CD4-positive, alpha-beta T cell treated with Interleukin-6 for 4 hours (primary cell): ENCODE measurements at places on chromosomes 5 and 9.

GRCh38 chr5:528629-529511 is 4.6 kb upstream of the SLC9A3 start:
- DNase-seq: peak; percentile 7

GRCh38 chr5:42572313-42572712 is 149.1 kb downstream of the GHR start:
- DNase-seq: no peak

DNA sequence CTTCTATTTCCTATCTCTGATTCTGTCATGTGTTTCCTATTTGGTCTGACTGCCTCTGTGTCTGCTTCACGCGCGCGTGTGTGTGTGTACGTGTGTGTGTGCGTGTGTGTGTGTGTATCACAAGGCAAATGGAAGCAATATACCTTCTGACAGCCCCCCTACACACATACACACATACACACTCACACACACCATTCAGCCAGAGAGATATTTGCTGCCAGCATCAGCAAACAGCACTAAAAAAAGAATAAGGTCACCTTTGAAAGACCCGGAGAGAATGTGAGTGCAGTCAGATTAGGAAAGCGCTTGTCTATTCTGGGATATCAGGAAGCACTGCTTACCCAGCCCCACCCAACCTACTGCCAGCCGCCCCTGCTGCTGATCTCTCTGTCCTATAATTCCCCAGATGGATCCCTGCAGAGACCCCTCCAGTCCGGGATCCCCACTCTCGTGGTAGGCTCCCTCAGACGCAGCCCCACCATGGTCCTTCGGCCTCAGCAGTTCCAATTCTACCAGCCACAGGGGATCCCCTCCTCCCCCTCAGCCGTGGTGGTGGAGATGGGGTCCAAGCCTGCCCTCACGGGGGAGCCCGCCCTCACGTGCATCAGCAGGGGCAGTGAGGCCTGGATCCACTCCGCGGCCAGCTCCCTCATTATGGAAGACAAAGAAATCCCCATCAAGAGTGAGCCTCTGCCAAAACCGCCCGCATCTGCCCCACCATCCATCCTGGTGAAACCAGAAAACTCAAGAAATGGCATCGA is 45.7 kb downstream of the PLAC8L1 start:
- DNase-seq: no peak

DNA sequence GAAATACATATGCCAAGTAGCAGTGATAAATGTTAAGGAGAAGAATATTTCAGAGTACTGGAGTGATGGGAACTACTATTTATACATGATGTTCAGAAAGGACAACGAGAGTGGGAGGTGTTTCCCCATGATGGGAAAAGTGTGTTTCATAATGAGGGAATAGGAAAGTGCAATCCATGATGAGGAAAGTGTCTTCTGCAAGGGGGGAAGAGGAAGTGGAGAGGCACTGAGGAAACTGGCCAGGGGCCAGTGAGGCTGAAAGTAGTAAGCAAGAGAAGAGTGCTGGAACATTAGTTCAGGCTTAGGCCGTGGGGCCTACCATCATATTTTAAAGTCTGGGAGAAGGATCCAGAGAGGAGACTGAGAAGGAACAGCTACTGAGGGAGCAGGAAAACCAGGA is 327.2 kb downstream of the SLF1 start:
- DNase-seq: no peak

DNA sequence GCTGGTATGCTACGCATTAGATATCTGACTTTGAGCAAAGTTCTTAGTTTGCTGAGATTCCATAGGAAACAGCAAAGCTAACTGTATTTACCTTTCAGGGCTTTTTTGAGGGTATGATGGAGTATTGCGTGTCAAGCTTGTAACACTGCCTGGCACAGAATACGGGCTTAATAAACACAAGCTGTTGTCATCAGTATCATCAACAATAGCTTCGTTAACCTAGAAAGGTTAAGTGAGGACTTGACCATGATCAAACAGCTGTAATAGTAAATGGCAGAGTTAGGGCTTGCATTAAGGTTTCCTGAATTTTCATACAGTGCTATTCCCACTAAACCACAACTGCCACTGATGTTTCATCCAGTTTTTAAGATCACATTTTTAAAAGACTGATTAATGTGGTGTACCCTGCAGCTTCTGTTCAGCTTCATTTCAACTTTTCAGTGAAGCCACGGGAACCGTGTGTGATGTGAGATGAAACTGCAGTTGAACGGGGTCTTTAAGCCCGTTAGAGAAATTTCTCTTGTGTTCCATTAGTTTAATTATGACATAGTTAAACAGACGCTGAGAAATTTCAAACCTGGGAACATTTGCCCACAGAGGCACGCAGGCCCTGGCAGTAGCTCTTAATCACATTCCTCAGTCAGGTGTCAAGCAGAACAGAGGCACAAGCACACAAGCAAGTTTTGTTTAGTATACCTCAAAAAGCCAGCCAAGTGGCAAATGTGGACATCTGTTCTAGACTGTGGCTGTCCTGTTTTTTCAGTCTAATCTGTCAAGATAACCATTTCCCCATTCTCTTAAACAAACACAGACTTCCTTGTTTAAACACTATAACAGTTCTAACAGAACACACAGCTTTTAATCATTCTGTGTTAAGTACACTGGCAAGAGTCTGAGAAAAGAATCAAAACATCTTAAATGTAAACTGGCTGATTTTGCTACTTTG is 147.1 kb downstream of the ZNF608 start:
- no peak for DNase-seq

DNA sequence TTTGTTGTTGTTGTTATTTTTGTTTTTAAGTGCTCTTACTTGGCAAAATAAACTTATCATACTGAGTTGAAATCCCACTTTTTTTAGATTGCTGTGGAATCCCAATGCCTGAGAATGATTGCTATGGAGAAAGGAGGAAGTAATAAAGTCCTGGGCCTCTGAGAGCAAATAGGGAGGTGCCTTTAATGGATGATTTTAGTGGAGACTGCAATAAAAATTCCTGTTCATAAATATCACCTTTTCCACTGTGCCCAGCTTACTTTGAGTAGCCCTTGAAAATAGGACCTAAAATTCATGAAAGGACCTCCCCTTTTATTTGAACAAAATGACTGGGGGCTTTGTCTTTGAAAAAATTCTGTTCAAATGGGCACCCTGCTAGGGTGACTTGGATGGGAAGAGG is 21.8 kb upstream of the ANKH start:
- no peak for DNase-seq

- DNase-seq: no peak
Measured at GRCh38 chr5:91098541-91098940, 284.6 kb downstream of the ARRDC3 start.

DNA sequence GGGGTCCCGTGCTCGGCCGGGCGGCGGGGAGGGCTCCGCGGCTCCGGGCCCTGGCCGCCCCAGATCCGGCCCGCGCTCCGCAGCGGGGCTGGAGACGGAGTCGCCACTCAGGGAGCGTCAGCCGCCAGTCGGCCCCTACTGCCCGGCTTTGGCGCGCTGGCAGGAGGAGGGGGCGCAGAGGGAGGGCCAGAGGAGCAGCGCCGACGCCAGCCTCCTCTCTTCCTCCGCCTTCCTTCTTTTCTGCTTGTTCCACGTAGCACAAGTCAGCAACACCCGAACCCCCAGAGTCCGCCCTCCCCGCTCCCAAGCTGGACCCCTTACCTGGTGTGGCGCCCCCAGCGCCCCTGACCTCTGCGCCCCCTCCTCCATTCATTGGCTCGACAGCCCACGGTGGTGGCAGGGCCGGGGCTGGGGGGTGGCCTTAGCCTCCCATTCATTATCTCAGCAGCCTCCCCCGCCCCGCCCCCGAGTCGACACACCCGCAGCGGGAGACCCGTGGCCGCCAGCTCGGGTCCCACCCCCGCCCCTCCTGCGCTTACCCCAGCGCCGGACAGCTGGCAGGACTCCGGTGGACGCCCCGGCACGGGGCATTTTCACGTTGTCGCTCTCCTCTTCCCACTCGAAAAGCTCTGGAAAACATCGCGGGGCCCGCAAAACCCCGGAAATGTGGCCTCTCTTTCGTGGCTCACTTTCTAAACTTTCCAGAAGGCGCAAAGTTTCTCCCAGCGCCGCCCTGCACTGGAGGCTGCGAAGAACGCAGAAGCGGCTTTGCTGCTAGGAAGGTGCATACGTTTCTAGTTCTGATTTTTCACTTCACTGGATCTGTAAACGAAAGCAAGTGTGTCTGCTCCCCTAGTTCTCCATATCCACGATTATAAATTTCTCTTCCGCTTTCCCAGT is at the start of gene LPAR1:
TSS of gene LPAR1 (minus strand) at position 140 of the 900 bp plus-strand sequence. CDS start 66,353 bp downstream, outside the sequence.
- no peak for DNase-seq

DNA sequence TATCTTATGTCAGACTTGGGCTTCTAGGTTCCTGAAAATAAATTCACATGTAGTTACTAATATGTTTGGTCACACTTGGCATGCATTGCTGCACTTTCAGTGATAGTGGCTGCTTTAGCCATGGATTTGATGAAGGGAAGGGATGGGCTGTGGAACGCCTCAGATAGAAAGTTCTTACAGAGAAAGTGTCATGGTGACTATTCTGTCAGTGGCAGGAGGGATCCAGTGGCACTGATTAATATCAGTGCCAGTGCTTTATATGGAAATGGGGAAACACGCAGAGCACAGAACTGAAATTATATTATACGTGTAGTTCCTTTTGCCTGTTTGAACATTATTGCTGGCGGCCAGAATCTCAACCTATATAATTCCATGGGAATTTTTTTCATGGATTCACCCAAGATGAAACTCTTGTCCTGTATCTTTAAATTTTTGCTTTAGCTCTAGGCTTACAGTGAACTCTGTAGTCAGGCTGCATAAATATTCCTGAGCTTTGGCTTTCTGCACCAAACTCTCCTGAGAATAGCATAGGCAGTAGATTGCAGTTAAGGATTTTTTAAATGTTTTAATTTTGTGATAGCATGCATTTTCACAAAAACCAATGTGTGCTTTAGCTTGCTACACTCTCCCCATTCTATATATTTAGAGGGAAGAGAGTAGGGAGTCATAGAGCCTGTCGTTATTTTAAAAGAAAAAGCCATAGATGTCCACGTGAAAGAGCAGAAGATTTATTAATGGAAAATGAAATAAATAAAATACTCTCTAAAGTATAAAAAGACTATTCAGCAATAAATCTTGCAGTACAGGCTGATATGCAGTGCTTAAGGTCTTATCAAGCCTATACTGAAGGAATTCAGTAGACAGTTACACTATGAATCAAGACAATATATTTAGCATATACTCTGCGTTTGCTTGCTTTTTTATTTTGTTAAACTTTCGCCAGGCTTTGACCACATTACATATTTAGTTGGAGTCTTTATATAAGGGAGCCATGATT is 98.7 kb downstream of the EDIL3 start:
- no peak for DNase-seq

- DNase-seq: no peak
Measured at GRCh38 chr5:3827624-3828023, 232.0 kb downstream of the IRX1 start.
